ENCODE measurements at places on chromosomes 1 and 21.
A peak's percentile ranks its signal among the peaks of the same experiment; 100 is the strongest.

DNA sequence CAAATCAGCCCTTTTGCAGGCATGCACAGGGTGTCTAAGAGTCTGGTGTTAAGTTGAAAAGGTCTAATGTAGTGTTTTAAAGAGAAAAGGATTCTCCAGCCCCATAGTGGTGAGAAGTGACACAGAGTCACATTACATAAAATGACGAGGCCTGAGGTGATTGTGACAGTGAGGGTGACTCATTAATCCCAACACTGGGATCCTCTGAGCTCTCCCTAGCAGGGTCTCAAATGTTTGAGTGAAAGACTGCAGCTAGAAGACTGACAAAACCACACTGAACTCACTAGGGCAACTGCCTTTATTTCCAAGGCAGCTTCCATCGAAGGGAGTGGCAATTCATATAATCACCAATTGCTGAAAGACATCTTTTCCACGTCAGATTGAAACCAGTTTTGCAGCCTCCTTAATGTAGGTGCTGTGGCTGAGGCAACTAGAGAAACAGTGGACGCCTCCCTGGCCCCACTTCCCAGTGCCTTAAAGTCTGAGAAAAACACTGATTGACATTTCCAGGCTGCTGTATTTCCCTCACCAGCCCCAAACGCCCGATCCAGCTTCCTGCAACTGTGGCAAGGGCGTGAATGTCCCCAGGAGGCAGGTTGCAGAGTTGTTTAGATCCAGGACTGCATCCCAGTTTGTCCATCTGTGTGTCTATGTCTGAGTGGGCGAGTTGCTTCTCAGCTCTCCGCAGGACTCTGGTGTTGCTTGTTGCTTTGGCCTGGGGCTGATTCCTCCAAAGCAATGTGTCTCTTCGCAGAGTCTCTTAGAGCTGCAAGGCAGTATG is 81.4 kb downstream of the RUNX1 start:
- peak; percentile 47 for DNase-seq

DNA sequence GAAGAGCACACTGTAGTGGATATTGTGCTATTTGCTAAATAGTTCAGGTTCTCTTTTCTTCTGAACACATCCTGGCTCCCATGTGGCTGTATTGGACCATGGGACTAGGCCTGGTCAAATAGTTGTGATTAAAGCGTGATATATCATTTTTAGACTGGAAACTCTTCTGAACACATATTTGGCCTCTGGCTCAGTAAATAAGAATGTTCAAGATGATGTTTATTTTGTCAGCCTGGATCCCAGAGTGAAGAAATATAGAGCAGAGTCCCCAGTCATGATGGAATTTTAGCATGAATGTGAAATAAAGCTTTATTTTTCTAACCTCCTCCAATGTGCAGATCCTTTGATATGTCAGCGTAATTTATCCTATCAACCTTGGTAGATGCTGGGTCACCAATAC is 542.6 kb downstream of the ADGRL2 start:
- no peak for DNase-seq

DNA sequence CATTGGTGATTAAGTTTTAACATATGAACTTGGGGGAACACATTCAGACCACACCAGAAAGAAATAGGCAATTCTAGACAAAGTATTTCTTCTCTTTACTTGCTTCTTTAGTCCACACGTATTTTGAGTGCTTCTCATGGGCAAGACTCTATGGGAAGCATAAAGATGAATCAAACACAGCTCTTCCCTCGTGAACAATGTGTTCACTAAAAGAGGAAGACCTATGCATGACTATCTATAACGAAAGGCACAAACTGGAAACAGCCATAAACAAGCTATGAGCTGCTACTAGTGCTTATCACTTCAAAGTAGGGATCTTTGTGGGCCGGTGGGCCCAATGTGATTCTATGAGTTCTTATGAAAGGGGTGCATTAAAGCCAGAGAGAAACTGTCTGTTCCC is 53.0 kb upstream of the PRDX6 start:
- no peak for DNase-seq

- DNase-seq, result no peak
These were observed 59.5 kb upstream of the LAMC2 start for GRCh38 chr1:183126528-183126927.

- DNase-seq, result peak; percentile 57
These were observed 3.4 kb downstream of the KCNA3 start for GRCh38 chr1:110671361-110671760.

DNA sequence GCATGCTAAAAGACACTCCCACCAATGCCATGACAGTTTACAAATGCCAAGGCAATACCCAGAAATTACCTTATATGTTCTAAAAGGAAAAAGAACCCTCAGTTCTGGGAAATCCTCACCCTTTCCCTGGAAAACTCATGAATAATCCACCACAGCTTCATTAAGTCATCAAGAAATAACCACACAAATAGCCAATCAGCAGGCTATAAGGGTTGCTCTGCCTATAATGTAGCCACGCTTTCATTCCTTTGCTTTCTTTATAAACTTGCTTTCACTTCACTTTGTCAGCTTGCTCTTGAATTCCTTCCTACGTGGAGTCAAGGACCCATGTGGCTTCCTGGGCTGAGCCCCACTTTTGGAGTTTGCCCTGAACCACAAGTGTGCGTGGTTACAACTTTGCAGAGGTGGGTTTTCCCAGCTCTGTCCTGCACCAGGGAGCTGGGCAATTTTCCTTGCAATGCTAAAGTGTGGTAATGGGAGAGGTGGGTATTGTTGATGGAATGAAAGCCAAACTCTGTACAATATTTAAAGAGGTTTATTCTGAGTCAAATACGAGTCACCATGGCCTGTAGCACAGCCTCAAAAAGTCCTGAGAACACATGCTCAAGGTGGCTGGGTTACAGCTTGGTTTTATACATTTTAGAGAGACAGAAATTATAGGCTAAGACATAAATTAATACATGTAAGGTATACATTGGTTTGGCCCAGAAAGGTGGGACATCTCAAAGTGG is 42.2 kb upstream of the COG2 start:
- no peak for DNase-seq

DNA sequence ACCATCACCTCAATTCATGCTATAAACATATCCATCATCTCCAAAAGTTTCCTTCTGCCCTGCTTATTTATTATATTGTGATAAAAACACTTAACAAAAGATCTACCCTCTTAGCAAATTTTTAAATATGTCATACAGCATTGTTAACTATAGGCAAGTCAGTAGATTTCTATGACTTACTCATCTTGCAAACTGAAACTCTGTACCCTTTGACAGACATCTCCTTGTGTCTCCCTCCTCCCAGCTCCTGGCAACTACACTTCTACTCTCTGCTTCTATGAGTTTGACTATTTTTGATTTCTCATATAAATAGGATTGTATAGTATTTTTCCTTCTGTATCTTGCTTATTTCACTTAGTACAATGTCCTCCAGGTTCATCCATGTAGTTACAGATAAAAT is 174.8 kb downstream of the TNFSF18 start:
- no peak for DNase-seq

GRCh38 chr1:24329797-24330543 is 10.8 kb downstream of the GRHL3 start:
- no peak for DNase-seq

- DNase-seq, result no peak
These were observed 72.3 kb downstream of the MAP10 start for GRCh38 chr1:232877365-232878028.

DNA sequence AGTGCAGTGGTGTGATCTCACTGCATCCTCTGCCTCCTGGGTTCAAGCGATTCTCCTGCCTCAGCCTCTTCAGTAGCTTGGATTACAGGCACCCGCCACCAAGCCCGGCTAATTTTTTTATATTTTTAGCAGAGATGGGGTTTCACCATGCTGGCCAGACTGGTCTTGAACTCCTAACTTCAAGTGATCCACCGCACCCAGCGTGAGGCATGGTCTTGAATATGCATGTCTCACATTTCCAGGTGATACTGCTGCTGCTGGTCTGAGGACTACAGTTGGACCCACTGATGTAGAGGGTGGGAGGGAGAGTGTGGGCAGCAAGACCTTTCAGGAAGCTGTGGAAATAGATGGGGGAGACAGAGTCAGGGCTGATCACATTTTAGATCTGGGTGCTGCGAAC is 21.9 kb upstream of the ASAP3 start:
- no peak for DNase-seq

DNA sequence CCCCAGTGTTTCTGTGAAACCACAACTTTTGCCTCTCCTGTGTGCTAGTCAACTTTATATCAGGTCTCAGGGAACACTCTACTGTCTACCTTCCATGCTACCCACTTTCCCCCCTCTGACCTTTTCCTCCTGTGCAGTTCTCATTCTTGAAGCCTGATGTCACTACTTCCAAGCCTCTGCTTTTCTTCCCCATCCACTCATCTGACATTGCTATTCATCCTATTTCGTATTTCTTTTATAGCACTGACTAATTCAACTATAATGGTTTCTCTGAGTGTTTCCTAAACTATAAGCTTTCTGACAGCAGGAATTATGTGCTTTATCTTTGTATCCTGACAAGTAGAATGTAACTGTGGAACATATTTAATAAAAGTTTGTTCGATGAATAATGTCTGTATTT is 18.2 kb upstream of the DPH5 start:
- no peak for DNase-seq

GRCh38 chr1:63975481-63975880 is 201.7 kb downstream of the ROR1 start:
- no peak for DNase-seq

GRCh38 chr1:243798726-243799125 is 51.3 kb downstream of the AKT3 start:
- DNase-seq, result peak; percentile 4
